ENCODE measurements at places on chromosomes 11 and 22.

GRCh38 chr11:43419460-43419859, 60.7 kb downstream of the TTC17 start:
- DNase-seq, result no peak

- no peak for DNase-seq
These were observed 852 bp downstream of the TRAF6 start for GRCh38 chr11:36509201-36509639.

DNA sequence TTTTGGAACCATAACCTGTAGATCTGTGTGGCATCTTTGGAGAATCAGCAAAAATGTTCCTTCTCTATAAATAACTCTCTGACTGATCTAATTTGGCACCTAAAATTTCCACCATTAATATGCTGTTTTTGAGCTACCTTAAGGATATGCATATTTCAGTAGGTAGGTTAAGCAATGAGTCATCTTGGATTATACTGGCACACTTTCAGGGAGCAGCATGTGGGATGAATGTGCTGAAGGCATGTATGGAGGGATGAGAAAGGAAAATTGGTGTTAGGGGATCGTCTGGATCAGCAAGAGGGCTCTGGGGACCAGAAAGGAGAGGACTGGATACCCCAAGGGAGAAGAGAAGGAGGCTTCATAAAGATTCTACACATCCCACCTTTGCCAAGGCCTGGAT, 44.6 kb upstream of the ELF5 start:
- DNase-seq, result no peak

DNA sequence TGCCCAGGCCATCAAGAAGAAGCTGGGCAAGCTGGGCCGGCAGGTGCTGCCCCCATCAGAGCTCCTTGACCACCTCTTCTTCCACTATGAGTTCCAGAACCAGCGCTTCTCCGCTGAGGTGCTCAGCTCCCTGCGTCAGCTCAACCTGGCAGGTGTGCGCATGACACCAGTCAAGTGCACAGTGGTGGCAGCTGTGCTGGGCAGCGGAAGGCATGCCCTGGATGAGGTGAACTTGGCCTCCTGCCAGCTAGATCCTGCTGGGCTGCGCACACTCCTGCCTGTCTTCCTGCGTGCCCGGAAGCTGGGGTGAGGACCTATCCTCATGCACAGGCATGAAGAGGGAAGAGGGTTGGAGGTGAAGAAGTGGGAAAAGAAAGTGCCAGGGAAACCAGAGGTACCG, 5.3 kb upstream of the NHERF4 start:
- DNase-seq, result no peak

- DNase-seq, result no peak
These were observed 84.0 kb upstream of the RCN1 start for GRCh38 chr11:32006799-32007388.

DNA sequence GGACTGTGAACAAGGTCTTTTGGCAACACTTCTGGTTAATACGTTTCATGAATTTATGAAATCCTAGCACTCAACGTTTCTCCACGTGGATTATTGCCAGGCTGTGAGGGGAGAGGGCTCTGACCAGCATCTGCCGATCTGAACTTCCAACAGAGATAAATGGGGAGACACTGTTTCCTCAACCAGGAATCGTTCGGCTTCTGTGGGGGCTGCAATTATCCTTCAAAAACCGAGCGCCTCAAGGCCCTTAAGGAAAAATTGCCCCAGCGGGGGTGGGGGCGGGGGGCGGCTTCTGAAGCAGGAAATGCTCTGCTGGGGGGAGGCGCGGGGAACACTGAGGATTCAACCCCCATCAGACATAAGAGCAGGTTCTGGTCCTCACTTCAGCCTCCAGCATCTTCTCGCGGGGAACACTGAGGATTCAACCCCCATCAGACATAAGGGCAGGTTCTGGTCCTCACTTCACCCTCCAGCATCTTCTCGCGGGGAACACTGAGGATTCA, 155.6 kb downstream of the BRD1 start:
- DNase-seq, result no peak

DNA sequence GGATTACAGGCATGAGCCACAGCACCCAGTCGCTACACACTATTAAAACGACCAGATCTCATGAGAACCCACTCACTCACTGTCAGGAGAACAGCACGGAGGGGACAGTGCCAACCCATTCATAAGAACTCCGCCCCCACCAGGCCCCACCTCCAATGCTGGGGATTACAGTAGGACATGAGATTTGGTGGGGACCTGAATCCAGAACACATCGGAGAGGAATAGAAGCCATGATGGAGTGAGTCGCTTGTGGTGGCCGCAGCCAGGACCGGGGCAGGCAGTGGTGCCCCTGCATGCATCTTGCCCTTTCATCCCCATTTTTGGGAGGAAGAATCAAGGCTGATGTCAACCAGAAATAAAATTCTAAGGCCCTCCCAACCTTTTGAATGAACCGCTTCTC, 8.7 kb downstream of the NADSYN1 start:
- DNase-seq, result no peak

DNA sequence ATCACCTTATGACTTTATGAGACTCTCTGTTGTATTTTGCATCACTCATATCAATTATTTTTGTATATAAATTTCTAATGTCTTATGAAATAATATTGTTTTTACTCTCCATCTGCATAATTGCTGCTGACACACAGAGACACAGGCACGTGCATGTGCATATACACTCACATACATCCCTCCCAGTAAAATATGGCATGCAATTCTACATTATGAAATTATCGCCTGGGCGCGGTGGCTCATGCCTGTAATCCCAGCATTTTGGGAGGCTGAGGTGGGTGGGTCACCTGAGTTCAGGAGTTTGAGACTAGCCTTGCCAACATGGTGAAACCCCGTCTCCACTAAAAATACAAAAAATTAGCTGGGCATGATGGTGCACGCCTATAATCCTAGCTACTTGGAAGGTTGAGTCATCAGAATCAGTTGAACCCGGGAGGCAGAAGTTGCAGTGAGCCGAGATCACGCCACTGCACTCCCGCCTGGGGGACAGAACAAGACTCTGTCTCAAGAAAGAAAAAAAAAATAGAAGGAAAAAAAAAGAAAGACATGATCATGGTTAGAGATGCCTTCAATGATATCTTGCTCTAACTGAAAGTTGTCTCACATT, 96.7 kb upstream of the LUZP2 start:
- DNase-seq, result no peak

GRCh38 chr11:569158-569885, 6.9 kb upstream of the PHRF1 start:
- DNase-seq, result no peak

- no peak for DNase-seq
These were observed 52.9 kb downstream of the SYTL2 start for GRCh38 chr11:85758026-85758425.

GRCh38 chr11:132095230-132096131, 725.1 kb downstream of the NTM start:
- DNase-seq, result no peak

DNA sequence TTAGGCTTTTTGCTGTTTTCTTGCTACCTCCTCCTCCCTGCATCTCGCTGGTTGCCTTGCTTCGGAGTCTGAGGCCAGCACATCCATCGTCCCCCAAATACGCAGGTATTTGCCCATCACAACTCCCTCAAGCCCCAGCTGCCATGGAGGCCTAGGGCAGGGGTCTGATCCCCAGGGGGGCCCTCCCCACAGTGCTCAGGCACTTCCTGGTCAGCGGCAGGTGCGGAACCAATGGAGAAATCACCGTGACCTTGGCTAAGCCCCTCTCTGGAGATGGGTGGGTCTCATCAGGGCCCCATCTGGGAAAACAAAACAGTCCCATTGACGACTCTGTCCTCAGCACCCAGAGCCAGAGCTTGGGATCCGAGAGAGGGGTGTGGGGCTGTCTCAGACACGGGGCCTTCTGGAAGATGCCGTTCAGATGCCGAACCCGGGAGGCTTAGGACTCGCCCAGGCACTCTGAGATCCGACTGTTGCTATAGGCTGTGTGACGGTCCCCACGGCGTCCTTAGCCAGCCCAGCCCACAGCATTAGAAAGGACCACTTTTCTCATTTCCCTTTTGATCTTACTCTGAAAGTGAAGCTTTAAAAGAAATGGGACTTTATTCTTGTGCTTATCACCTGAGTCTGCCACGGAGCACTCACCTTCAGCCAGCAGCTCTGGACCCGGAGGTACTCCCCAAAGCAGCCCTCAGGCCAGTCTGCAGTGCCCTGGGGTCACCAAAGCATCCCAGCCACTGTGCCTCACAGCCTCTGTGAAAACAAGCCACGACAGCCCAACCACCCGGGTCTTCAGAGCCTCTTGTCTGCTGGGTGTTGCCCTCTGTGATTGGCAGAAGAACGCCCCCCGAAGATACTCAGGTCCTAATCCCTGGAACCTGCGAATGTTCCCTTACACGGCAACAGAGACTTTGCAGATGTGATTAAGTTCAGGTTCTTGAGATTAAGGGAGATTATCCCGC, 61.2 kb upstream of the SLC22A12 start:
- no peak for DNase-seq

DNA sequence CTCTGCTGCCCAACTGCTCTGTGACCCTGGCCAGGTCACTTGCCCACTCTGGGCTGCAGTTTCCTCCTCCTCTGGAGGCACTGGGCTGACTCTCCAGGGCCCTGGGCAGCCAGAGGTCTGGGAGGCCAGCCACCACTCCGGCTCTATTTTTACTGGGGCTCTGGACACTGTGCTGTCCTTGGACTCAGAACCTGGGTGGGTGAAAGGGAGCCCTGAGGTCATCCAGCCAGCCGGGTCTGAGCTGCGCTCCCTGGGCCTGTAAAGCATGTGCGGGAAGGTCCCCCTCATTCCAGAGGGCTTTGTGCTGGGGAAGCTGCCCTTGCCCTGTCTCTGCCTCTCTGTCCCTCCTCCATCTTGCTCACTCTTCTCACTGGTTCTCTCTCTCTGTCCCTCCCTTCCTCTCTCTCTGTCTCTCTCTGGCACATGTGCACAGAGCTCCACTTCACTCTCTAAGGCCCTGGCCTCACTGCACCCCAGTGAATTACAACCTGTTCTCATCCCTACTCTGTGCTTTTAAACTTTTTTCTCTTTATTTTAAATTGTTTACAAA, 24.6 kb downstream of the MB start:
- no peak for DNase-seq

GRCh38 chr11:1237128-1237580, 14.3 kb downstream of the MUC5B start:
- no peak for DNase-seq

- DNase-seq, result no peak
These were observed 11.3 kb upstream of the SLC37A4 start for GRCh38 chr11:119041821-119042514.

- no peak for DNase-seq
These were observed 116.9 kb upstream of the TTC12 start for GRCh38 chr11:113197446-113197845.

- DNase-seq, result no peak
These were observed 46.0 kb downstream of the DENND5A start for GRCh38 chr11:9219115-9219514.

DNA sequence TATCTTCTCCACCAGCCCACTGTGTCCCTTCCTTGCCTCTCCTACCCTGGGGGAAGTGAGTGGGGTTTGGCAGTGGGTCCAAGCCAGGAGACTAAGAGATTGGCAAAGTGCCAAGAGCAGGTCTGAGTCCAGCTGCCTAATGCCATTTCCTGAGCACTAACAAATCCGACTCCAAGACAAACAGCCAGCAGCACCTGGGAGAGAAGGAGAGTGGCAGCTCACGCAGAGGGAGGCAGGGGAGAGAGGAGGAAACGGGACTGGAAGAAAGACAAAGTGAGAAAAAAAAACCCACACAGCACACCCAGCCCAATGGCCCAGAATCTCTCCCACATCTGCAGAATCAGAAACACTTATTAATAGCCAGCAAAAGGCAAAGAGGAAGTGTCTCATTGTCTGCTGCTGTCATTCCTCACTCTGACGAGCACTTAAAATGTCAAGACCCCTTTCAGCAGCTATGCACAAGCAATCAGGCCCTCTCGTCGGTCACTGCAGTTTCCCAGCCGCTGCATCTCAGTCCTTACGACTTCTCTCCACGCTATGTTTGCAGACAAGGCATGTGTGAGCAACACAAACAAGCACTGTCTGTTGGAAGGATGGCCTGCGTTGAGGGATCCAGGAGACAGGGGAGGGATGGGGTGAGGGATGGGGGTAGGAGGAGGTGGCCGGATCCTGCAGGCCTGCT, 558.4 kb upstream of the CADM1 start:
- DNase-seq, result no peak

- DNase-seq, result no peak
These were observed 276.2 kb downstream of the BRD1 start for GRCh38 chr22:49551446-49551845.

- no peak for DNase-seq
These were observed 198.6 kb downstream of the TMEM135 start for GRCh38 chr11:87236368-87236767.

Data from activated naive CD4-positive, alpha-beta T cell (primary cell).